ENCODE measurements at places on chromosomes 5 and 9. TPM values are rescaled to one million over a fixed set of nuclear protein-coding genes. Genes with fewer than 3 reads are reported as not detected.

RNF183 gene
- total RNA-seq: 0.69 TPM

MED27 gene
- total RNA-seq: 30.5 TPM

BSPRY gene
- 14.3 TPM for total RNA-seq

ACTBL2 gene
- total RNA-seq: not detected

GLIPR2 gene
- total RNA-seq: 22.7 TPM

AIF1L gene
- total RNA-seq: 0.89 TPM

MEF2C gene
- total RNA-seq: 0.53 TPM

DNA sequence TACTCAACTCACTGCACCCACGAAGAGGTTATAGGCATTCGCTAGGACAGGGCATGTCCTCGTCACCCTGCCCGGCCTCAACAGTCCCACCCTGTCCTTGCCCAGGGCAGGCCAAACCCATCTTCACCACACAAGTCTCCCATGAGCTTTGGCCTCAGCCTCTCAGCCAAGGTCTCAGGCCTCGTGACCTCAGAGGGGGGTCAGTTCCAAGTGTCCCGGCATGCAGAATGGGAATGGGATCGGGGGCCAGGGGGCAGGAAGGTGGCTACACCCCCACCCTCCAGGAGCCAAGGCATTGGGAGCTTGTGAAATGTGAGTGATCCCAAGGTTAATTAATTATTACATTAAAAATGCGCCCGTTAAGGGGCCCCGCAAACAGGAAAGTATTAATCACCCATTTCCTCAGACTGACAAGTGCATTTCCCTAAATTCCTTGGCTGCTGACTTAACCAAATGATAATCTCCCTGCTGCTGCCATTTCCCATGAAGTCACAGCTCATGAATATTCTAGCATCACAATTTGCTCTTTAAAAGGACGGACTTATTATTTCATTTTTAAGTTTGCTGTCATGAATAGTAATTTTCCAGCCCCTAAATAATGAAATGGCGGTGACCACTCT is 8.0 kb upstream of the UBAC1 start:
- no peak overlapping the region for H3K4me3 ChIP-seq
- H3K36me3 ChIP-seq: no peaks in the 10 kb centered on the region
- peaks cover 5% of the 10 kb centered on the region for H3K27me3 ChIP-seq
- peaks cover 8% of the 10 kb centered on the region for H3K4me1 ChIP-seq
- H3K27ac ChIP-seq: no peak overlapping the region

DNA sequence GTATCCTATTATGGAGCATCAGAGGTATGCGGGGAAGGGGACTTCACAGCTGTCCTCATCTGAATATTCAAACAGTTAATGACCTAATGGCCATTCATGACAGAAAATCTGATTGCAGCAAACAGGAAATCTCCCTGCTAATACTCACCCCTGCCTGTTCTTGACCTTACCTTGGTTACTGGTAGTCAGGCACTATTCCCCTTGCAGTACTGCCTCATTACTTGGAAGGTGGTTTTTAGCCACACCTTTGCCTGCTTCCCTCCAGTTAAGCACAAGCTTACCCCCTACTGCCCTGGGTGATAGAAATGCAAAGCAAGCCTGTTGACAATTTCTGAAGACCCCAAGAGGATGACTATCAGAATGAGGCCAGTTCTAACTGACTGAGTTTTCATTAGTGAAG is 332.4 kb downstream of the NTRK2 start:
- no peaks in the 10 kb centered on the region for H3K36me3 ChIP-seq
- H3K4me3 ChIP-seq: no peak overlapping the region
- peaks cover 11% of the 10 kb centered on the region for H3K27me3 ChIP-seq
- no peak overlapping the region for H3K27ac ChIP-seq
- no peak for DNase-seq

DNA sequence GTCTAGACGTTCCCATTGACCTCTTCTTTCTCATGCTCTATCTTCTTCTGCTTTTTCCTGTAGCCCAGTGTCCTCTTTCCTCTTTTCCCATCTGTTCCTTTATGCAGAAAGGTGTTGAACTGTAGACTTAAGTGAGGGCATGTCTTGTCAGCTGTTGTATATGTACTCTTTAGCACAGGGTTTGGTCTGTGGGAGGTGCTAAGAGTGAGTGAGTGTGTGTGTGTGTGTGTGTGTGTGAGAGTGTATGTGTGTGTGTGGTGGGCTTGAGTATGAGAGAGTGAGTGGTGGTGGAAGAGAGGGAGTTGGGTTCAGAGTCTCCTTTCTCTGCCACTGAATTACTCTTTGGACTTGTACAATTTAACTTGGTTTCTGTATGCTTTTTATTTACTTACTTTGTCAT is 10.3 kb upstream of the ROPN1L start:
- no peak overlapping the region for H3K27ac ChIP-seq
- no peak for DNase-seq
- H3K36me3 ChIP-seq: peaks cover 14% of the 10 kb centered on the region
- no peak overlapping the region for H3K4me3 ChIP-seq
- H3K4me1 ChIP-seq: peaks cover 15% of the 10 kb centered on the region
- no peaks in the 10 kb centered on the region for H3K27me3 ChIP-seq

- H3K27me3 ChIP-seq: no peaks in the 10 kb centered on the region
- no peak overlapping the region for H3K4me3 ChIP-seq
- H3K4me1 ChIP-seq: peaks cover 18% of the 10 kb centered on the region
- DNase-seq: no peak
Observed at GRCh38 chr9:129231022-129231739, 53.1 kb upstream of the IER5L start.

GRCh38 chr5:150235500-150235854 is 45.6 kb downstream of the SLC6A7 start:
- no peak overlapping the region for H3K27ac ChIP-seq
- H3K36me3 ChIP-seq: no peaks in the 10 kb centered on the region
- H3K27me3 ChIP-seq: no peaks in the 10 kb centered on the region
- no peaks in the 10 kb centered on the region for H3K4me1 ChIP-seq
- H3K4me3 ChIP-seq: no peak overlapping the region

DNA sequence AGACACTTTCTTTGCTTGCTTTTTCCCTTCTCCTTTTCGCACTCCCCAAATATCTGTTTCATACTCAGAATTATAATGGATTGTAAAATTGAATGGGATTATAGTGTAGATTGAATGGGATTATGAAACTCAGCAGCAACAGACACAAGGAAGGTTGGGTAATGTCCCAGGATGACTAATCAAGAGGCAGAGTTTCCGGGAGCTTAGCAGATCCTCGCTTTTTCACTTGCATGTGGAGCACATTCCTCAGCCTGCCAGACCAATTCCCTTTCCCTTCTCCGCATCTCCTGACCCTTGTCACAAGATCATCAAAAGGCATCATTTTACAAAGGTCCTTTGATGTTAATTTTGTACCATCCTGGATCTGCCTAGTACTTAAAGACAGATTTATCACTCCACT is 55.1 kb upstream of the SLC1A1 start:
- H3K4me1 ChIP-seq: no peaks in the 10 kb centered on the region
- no peak for DNase-seq
- peaks cover 3% of the 10 kb centered on the region for H3K36me3 ChIP-seq
- no peaks in the 10 kb centered on the region for H3K27me3 ChIP-seq

DNA sequence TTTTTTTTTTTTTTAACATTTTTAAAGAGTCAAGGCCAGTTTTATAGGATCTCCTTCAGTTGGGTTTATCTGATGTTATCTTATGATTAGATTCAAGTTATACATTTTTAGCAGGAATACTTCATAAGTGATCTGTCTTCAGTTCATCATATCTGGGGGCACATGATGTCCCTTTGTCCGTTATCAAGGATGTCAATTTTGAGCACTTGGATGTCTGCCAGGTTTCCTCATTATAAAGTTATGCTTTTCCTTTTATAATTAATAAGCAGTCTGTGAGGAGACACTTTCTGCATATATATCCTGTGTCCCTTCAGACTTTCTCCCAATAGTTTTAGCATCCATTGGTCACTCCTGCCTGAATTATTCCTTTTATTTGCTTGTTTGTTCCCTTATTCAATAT is 11.8 kb downstream of the HDHD3 start:
- H3K27ac ChIP-seq: no peak overlapping the region
- peaks cover 21% of the 10 kb centered on the region for H3K4me1 ChIP-seq
- no peak overlapping the region for H3K4me3 ChIP-seq
- no peak for DNase-seq
- no peaks in the 10 kb centered on the region for H3K27me3 ChIP-seq
- no peaks in the 10 kb centered on the region for H3K36me3 ChIP-seq

- DNase-seq: peak; percentile 42
- H3K27ac ChIP-seq: peak overlapping the region; percentile 18
- peaks cover 59% of the 10 kb centered on the region for H3K4me1 ChIP-seq
- H3K36me3 ChIP-seq: no peaks in the 10 kb centered on the region
- peak overlapping the region; percentile 77 for H3K4me3 ChIP-seq
Observed at GRCh38 chr5:56480078-56480704, 247.1 kb upstream of the ANKRD55 start.

Measured in activated T-cell treated with anti-CD3 and anti-CD28 coated beads, Interleukin-2, amount 50 U/mL, for 72 hours (primary cell).